Hippocampal formation (tissue), 2 donors: ENCODE measurements at places on chromosomes 5 and 9.
A peak's percentile ranks its signal among the peaks of the same experiment; 100 is the strongest.

DNA sequence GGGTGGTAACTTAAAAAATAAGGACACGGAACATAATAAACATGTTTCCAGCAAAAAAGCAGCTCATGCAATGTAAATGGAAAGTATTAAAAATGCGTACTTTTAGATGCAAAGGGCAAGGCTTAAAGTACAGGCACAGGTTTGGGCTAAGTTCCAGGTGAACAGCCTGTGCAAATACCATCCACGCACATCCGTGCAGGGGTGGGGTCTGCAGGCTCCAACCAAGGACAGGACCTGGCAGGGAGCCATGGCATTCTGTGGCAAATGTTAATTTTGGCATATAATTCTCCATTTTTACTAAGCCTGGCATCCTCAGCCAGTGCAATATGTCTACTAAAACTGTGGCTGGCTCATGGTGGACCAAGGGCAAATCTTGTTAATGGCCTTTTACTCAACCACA is 365.8 kb upstream of the DAP start:
- DNase-seq: no peak

DNA sequence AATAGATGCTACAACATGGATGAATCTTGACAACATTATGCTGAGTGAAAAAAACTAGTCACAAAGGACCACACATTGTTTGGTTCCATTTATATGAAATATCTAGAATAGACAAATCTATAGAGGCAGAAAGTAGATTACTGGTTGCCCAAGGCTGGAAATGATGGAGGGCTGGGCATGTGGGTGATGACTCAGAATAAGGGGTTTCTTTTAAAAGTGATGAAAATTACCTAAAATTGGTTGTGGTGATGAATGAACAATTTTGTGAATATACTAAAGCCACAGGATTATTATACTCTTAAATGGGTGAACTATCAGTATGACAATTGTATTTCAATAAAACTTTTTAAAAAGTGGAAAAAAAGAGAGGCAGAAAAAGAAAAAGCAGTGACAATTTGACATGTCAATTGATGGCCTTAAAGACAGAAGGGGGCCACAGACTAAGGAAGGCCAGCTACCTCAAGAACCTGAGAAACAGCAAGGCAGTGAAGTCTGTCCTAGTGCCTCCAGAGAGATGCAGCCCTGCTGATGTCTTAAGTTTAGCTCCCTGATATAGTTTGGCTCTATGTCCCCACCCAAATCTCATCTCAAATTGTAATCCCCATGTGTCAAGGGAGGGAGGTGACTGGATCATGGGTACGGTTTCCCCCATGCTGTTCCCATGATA is 182.7 kb downstream of the PIK3R1 start:
- DNase-seq: no peak

GRCh38 chr5:163540696-163541095 is 35.3 kb downstream of the MAT2B start:
- DNase-seq: no peak

GRCh38 chr5:77430726-77431125 is 61.4 kb downstream of the WDR41 start:
- DNase-seq: no peak

GRCh38 chr9:121896545-121896943 is 196.6 kb downstream of the TTLL11 start:
- DNase-seq: no peak

GRCh38 chr9:99633265-99633664 is 188.4 kb upstream of the NR4A3 start:
- no peak for DNase-seq

- DNase-seq: no peak
Observed at GRCh38 chr5:119049824-119050449, 20.9 kb upstream of the DMXL1 start.

DNA sequence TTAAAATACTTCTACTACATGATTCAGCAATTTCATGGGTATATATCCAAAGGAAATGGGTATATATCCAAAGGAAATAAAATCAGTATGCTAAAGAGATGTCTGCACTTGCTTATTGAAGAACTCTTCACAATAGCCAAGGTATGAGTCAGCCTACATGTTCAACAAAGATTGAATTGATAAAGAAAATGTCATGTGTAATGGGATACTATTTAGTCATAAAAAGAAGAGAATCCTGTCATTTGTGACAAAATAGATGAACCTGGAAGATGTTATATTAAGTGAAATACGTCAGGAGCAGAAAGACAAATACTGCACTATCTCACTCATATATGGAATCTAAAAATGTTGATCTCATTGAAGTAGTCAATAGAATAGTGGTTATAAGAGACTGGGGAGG is 944.5 kb upstream of the CTNND2 start:
- no peak for DNase-seq

DNA sequence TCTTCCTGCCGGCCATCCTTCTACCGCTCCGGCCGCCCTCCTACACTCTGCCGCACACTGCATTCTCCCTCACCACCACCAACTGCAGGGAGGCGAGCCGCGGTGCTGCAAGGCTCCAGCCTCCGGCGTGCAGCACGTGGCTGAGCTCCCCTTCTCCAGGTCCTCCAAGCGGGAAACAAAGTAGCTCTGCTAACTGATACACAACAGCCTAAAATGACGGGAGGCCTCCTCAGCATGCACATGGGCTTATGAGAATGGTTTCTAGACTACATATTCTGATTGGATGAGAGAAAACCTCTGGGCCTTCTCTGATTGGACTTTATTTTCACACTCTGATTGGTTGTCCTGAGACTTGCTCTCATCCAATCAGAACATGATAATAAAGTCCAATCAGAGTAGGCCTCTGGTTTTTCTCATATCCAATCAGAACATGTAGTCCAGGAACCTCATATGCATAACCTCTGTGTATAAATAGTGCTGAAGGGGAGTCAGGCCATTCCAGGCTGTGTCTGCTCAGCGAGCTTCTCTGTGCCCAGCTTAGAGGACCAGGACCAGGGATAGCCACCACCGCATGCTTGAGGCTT is 27.0 kb upstream of the ZNF354B start:
- DNase-seq: no peak

- DNase-seq: no peak
Observed at GRCh38 chr5:172407822-172408221, 46.5 kb downstream of the SH3PXD2B start.

GRCh38 chr9:112086627-112087026 is 88.5 kb downstream of the SUSD1 start:
- peak; percentile 34 for DNase-seq

DNA sequence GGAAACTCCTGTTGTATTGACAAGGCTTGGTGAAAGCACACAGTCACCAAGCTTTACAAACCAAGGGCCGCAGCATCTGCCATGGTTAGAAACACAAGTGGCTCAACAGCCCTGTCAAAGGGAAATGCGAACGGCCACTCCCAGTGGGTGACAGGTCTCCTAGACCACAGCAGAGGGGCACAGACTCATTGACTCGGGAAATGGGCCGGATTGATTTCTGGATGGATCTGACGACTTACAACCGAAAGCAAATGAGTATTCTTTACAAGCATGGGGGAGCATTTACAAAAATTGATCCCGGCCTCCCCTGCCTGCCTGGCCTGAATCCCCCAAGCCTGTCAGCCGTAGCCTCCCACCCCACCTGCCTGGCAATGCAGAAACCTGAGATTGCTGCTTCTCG is 48.2 kb downstream of the ADAMTS2 start:
- DNase-seq: no peak

DNA sequence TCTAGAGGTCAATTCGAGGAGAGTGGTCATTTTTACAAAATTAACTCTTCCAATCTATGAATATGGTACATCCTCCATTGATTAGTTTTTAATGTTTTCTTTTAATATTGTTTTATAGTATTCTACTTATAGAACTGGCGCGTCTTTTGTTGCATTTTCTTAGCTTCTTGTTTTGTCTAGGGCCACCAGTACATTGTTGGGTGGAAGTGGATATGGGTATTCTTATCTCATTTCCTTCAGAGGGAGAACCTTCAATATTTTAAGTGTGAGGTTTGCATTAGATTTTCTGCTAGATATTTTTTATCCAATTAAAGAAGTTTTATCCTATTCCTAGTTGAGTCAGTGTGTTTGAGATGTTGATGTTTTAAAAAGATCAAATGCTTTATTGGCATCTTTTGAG is 69.8 kb downstream of the RPS23 start:
- DNase-seq: no peak

DNA sequence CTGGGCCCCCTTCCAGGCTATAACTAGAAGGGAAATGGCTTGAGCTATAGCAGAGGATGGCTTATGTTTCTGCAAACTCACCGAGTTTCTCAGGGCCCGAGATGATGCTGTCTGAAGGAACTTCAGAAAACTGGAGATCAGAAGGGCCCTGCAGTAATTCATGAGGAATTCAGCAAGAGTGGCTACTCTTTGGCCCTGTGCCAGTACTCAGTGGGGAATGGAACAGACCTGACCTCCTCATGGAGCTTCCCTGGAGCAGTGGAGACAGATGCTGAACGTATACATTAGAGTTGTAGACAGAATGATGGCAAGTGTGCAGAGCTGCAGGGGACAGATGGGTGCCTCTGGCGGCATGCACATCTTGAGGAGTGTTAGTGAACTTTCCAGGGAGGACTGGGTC is 17.3 kb upstream of the SMIM32 start:
- no peak for DNase-seq

DNA sequence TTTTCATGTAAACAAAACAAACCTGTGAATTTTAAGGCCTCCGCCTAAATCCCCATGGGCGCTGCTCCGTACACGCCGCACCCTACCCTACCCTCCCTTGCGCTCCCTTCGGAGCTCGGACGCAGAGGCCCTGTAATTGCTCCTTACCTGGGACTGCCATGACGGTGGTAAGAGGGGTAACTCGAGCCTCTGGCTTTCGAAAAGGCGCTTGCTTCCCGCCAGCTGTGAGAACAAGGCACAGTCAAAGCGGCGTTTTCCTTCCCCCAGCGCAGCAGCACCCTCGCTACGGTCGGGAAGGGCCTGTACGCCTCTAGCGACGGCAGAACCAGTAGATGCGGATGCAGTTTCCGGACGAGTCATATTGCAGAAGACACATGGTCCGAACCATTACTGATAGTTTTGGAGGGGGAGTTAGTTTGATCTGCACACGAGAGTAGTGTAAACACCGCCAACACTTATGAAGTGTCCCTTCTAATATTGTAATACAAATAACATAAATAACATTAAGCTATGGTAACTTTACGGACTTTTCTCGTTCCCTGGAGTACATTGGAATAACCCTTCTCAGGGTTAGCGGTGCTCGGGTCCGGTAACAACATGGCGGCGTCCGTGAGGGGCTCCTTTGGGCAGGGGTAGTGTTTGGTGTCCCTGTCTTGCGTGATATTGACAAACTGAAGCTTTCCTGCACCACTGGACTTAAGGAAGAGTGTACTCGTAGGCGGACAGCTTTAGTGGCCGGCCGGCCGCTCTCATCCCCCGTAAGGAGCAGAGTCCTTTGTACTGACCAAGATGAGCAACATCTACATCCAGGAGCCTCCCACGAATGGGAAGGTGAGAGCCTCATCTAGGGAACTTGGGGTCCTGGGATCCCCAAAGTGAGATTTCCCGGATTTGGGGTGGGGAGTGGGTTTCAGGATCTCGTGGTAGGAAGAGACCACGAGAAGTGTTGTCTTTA is at the start of the genes CWC27 and SREK1IP1:
Gene CWC27 (plus strand): TSS at position 573 of the 955 bp plus-strand sequence. CDS start 217 bp downstream, at position 790.
Gene SREK1IP1 (minus strand): TSS at position 334 of the 955 bp plus-strand sequence. CDS start 174 bp downstream, at position 160.
- DNase-seq: peak; percentile 92

- no peak for DNase-seq
Observed at GRCh38 chr5:160317434-160317833, 5.1 kb upstream of the CCNJL start.

DNA sequence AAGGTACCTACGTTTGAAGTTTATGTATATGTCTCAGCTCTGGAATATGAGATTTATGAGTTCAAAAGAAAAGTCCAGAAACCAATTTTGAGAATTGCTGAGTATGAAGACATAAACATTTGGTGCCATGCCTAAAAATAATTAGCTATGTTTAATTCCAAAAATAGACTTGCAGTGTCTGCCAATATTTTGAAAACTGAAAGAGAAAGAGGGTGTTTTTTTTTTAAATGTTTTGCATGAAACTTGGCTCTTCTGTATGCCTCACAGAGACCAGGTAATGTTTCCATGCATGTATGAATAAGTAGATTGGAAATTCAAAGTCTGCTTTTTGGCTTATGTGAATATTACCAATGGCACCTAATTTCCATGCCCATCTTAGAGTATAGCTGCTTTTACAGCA is 634.4 kb upstream of the C9orf72 start:
- no peak for DNase-seq

- no peak for DNase-seq
Observed at GRCh38 chr5:63570752-63571151, 391.5 kb downstream of the HTR1A start.

DNA sequence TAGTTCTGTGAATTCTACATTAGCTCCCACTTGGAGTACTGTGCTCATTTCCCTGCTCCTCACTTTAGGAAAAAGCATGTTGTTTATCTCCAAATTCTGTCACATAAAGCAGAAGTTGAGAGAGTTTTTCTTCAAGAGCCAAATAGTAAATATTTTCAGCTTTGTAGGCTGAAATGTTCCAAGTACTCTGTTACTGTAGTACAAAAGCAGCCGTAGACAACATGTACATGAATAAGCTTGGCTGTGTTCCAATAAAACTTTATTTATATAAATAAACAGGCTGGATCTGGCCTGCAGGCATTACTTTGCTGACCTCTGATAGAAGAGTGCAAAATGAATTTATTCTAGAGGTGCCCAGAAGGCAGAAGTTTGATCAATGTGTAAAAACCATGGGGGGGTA is 73.0 kb upstream of the AGXT2 start:
- DNase-seq: no peak

GRCh38 chr9:130265431-130266235 is at the start of gene HMCN2:
TSS of gene HMCN2 (plus strand) at chr9:130265760. CDS start at chr9:130265879, 119 bp downstream.
- no peak for DNase-seq

DNA sequence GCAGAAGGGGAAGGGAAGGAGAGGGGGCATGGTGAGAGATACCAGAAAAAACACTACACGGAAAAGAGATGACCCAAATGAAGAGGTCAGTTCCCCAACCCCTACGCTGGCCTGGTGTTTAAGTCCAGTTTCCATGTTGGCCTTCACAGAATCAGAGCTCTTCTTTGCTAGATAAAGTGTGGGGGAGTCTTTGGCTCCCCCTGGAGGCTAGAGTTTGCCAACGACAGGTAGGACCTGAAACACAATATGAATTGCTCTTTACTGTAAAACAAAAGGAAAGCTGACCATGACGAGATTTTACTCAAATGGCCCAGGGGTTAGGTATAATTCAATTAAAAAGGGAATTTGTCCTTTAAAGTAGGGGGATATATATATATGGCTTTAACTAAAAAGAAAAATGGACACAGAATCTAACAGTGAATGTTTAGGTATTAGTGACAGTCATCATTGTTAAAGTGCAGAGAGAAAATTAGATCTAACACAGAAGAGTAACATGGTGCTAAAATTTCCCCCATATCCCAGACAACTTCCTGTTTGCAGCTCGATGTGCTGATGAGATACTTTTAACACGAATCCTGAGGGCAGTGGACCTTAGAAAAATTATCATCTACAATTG is 92.0 kb downstream of the SV2C start:
- peak; percentile 7 for DNase-seq
